ENCODE measurements at places on chromosomes 2 and 18.

DNA sequence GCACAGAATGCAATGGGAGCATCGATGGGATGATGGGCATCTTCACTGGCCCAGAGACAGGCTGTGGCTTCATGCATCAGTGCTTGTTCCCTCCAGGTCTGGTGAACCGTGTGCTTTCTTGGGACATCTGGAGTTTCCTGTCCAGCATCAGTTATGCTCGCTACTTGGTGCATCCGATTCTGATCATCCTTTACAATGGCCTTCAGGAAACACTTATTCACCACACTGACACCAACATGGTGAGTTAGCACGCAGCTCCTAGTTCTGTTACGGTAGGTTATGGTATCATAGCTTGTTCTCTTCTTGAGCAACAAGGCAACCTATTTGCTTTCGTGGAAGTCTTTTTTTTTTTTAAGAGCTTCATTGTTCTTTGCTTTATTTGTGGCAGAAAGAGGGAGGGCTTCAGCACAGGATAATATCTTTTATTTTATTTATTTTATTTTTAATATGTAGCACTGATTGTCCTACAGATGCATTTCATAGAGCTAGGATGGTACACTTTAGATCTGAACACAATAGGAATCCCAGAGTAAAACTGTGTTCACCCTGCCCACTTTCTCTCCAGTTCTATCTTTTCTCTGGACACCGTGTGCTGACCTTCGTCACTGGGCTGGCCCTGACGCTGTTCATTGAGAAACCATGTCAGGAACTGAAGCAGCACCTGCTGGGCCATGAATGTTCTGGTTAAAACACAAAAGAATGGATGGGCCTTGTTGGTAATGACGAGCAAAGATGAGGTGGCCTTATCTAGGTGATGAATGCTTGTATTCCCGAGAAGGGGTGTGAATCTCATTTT lies 71.2 kb upstream of the SEC11C start:
- DNase-seq: no peak

DNA sequence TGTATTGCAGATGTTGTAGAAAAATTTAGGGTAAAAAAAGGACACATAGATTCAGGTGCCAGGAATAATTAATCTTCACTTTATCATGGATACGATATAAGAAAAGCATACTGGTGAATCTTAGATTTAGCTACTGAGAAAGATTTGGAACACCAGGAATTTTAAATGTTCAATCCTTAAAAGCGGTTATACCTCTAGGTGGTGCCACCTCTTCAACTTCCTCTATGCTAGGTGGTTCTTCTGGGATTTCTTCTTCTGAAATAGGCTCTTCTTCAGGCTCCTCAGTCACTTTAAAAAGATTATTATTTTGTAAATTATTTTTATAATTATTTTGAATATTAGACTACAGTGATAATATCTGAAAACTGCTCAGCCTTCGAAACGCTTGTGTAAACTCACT lies 133.1 kb downstream of the TTN start:
- no peak for DNase-seq

DNA sequence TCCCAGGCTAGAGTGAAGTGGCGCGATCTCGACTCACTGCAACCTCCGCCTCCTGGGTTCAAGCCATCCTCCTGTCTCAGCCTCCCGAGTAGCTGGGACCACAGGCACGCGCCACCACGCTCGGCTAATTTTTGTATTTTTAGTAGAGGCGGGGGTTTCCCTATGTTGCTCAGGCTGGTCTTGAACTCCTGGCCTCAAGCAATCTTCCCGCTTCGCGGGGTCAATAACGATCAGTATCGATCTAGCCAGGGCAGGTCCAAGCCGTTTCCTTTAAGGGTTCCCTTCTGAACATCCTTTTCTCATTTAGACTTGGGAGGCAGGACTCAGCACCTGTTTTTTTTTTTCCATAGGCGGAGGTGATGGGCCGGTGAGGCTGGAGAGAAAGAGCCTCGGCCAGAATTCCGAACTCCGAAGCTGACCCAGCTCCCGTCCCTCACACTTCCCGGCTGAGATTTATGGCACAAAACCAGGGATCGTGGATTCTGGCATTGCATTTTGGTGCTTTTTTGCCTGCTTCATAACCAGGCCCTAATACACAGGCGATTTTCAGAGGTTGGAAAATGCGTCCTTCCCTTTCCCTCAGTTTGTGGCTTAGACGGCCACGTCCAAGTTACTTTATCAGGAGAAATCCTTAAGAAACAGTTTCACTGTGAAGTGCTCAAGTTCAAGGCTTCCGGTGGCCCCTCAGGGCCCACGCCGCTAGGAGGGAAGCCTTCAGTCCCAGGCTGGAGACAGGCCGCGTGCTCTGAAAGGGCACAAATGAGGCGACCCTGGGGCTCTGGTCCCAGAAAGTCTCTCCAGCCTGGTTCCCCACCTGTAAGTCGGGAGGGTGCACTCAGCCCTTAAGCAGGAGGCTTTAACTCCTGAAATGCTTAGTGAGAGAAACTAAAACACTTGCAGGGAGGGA lies 998 bp upstream of the SLC66A3 start:
- DNase-seq: no peak

GRCh38 chr2:136801661-136802060 lies 36.3 kb downstream of the THSD7B start:
- DNase-seq: no peak

DNA sequence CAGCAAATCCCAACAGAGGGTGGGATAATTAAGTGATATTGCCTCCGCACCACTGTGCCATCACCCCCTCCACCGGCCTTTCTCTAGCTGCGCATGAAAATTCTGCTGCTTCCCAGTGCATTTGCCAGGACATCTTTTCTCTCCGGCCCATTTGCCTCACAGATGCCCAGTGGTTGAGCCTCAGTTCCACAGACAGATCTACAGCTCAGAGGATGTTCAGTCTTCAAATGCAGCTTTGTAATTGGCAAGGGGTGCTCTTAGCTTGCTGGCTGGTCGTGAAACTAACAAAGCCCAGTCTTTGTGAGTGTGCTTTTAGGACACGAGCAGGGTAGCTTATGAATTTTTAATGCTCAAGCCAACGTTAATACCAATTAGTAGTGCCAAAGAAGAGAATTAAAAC lies 253.3 kb upstream of the REV1 start:
- no peak for DNase-seq

GRCh38 chr2:29084554-29084953 lies 10.2 kb upstream of the PCARE start:
- no peak for DNase-seq

GRCh38 chr2:127664065-127664894 lies 11.1 kb downstream of the LIMS2 start:
- peak; percentile 74 for DNase-seq

GRCh38 chr18:58591286-58591685 lies 37.6 kb downstream of the ALPK2 start:
- DNase-seq: no peak

- no peak for DNase-seq
These were observed 30.7 kb downstream of the IGFBP5 start for GRCh38 chr2:216664593-216665034.

GRCh38 chr2:137190411-137191195 lies 425.3 kb downstream of the THSD7B start:
- DNase-seq: no peak

DNA sequence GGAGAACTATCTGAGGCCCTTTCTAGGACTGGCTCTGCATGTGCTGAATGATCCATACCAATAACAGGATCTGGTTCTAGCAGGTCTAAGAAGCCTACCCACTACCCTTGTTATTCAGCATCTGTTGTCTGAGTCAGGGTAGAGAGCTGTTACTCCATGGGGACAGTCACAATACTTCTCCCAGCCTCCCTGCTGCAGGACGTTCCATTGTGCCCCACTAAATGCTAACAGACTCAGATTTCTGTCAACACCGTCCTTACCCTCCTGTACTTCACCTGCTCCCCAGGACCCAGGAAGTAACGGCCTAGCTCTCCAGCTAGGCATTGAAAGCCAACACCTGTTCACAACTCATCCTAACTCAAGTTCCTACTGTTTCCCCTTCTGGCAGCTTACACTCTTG lies 719.7 kb upstream of the ID2 start:
- no peak for DNase-seq

- no peak for DNase-seq
These were observed 4.9 kb downstream of the CCT7 start for GRCh38 chr2:73238976-73239375.

DNA sequence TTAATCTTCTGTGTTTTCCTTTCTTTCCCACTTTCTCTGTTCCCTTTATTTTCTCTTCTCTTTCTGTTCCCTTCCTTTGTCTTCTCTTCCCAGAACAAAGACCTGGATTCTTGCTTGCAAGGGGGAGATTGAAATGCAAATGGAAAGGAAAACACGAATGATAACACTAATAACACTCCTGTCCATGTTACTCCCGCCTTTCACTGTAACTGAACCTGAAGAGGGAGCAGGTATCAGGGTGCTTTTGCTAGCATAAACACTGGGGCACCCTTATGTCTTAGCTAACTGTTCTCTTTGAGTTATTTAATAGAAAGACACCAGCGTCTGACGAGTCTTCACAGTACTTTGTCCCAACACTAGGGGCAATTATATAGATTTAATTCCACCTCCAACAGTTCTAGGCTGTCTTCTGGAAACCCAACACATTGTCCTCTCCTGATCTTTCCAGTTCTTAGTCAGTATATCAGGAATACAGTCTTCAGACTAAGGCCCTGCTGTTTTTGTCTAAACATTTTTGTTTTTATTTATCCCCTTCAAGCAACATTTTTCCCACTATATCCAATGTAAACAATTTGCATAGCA lies 99.2 kb downstream of the PTPRM start:
- no peak for DNase-seq

- no peak for DNase-seq
These were observed 25.8 kb downstream of the PHLPP1 start for GRCh38 chr18:62741118-62741566.

DNA sequence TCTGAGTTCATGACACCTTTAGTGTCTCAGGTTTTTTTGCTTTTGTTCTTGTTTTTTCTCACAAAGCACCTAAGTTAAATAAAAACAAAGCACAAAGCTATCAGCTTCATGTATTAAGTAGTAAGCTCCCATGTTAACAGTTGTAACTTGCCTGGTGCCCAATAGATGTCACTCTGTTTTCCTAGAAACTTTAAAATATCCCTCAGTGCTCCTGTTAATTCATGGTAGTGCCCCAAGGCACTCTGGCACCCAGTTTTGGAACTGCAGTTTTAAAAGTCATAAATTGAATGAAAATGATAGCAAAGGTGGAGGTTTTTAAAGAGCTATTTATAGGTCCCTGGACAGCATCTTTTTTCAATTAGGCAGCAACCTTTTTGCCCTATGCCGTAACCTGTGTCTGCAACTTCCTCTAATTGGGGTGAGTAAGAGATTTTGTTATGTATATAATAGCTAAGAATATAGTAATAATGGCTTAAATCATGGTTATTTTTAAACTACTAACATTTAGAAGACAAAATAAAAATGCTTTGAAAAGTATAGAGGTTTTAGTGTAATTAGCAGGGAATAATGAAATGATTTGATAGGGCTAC lies 555.0 kb upstream of the TMEFF2 start:
- DNase-seq: no peak

DNA sequence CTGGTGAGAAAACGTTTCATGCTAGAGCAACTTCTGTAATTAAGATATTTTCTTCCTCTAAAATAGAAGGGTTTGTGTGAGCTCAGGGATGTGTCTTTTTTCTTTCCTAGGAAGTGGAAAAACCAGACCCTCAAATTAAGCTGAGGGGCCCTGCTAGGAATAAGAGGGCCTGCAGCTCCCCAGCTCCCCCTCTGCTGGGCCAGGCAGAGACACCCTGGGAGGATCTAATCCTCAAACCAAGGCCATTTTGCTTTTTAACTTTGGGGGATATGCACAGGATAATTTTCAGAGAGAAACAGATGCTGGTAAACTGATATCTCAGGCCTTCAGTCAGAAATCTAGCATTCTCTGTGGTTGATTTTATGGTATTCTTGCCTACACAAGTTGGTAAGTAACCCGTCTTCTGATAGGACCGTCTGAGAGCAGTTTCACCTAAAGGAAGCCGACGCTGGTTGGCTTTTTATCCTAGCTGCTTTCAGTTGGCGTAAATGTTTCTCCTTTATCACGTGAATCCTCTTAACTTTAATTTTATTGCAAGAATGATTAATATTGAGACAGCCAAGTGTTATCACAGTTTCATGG lies 34.8 kb downstream of the SNTG2 start:
- DNase-seq: no peak

DNA sequence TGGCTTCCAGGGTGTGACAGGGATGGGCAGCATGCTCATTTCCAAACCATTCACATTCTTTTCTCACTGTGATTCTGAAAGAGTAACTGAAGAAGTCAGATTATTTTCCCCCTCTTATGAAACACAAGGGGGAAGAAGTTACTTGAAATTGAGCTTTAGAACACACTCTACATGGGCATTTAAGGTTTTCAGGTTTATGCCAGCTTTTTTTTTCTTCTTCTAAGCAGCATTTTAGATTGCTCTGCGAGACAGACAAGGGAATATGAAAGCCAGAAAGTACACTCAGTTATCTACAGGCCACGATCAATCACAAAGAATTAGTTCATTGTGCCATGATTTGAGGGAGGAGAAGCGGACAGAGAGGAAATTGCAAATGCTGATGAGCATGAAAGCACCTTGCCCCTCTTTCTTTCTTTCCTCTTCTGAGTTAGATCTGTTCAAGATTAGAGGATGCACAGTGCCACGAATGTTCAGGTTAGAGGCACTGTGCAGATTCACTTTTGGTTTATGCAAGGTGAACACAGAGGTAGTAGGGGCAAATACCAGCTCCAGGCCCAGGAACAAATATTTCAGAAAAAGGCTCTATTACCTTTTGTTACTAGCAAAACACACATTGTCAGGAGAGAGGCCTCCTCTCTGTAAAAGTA lies 49.2 kb downstream of the CXCR4 start:
- DNase-seq: no peak

DNA sequence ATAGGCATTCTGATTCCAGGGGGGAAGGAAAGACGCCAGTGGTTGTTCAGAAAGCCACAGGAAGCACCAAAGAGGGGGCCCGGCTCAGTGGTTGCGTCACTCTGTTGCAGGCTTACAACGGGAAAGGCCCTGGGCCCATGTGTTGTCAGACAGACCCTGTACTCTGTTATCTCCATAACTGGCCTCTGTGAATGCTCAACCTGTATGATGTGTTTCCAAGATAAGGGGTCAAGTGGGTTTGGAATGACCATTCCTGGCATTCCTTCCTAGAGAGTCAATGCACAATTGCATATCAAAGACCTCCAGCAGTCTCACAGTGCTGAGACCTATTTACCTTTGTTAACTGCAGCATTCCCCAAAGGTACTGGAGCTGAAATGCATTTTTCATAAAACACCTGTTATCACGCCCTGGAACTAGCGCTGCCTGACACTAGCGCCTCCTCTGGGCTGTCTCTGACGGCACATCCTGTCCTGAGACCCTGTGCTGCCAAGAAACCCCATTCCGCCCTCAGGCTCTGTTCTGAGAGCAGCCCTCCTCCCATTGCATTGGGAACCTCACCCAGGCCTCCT lies 13.2 kb upstream of the LRRFIP1 start:
- DNase-seq: no peak

GRCh38 chr2:134836986-134837385 lies 1.4 kb upstream of the ACMSD start:
- no peak for DNase-seq
